ENCODE measurements at places on chromosomes 5 and 9. TPM values are rescaled to one million over a fixed set of nuclear protein-coding genes. Genes with fewer than 3 reads are reported as not detected.

- DNase-seq = no peak
Observed at GRCh38 chr9:124749781-124750180, 21.3 kb downstream of the NR6A1 start.

- no peak for DNase-seq
Observed at GRCh38 chr9:972501-973294, 3.8 kb upstream of the DMRT3 start.

GRCh38 chr5:16944816-16945562 is 8.9 kb upstream of the MYO10 start:
- no peak for DNase-seq

DNA sequence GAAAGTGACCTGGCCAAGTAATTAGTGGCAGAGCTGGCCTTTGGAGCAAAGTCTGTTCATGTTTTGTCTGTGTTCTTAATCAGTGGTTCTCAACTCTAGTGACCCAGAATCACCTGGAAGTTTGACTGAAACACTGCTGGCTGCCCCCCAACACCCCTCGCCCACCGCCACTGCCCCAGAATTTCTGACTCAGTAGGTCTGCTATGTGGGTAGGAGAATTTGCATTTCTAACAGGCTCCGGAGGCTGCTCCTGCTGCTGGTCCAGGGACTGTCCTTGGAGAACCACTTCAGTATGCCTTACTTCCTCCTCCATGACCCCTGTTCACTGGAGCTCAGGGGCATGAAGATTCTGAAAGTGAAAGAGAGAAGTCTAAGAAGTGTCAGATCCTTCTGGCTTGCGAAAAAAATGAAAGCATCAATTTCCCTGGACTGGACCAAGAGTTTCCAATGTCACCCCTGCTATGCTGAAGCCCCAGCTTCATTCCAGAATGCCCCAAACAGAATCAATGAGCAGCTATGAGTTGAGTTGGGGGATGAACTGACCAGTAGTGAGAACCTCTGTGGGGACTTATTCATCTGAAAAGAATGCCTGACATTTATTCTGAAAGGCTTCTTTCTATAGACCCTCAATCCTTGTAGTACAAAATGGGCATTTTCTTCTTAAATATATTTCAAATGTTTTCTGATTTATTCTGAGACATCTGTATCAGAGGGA is 20.8 kb upstream of the COL15A1 start:
- no peak for DNase-seq

DNA sequence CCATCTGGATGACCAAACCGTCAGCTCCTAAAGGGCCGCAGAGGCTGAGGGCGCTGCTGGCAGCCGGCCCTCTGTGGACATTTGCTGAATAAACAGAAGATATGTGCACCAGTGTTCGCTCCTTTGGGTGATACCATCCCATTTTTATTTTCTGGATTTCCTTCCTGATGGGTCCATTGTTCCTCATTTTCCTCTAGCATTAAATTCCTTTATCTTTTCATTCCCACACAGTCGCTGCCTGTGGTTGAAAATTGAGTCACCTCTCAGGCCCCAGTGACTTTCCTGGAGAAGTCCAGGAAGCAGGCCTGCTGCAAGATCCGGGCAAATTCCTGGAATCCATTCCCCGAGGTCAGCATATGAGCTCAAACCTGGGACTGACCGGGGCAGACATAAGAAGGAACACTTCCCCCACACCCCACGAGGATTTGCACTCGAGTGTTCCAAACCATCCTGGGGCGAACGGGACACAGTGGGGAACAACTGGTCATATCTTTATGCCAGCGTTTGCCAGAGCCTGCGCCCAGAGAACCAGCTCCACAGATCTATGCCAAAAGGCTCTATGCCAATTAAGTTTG is 86.7 kb upstream of the PCA3 start:
- no peak for DNase-seq

Gene LCN2
- polyA plus RNA-seq = 1.2 TPM

Gene PCDHA1
- polyA plus RNA-seq = 0.10 TPM

Gene CER1
- polyA plus RNA-seq = 0.68 TPM

Gene LHX2
- polyA plus RNA-seq = 0.14 TPM

All from right lung (tissue), 10 donors.